Fibroblast of lung (primary cell): ENCODE measurements at places on chromosomes 11 and 22.

DNA sequence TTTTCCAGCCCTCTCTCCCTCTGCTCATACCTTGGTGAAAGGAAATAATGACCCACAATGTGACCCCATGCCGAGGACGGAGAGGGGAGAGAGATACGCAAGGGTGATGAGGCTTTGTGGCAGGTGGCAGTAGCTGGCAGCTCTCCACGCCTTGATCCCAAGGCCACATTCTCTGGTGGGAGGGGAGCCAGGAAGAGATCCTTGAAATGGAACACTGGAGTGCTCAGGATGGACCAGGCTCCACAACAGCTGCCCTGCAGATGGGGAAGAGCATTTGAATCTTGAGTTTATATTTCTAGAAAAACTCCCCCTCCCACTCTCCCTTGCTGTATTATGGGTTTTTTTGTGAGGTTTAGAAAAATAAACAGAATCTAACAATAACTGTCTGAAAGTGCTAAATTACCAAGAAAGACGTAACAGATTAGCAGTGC, 61.6 kb upstream of the CDON start:
- DNase-seq, result no peak

GRCh38 chr11:17807034-17807433, 72.5 kb downstream of the KCNC1 start:
- DNase-seq, result no peak

GRCh38 chr11:8252388-8252787, 11.3 kb downstream of the LMO1 start:
- no peak for DNase-seq

DNA sequence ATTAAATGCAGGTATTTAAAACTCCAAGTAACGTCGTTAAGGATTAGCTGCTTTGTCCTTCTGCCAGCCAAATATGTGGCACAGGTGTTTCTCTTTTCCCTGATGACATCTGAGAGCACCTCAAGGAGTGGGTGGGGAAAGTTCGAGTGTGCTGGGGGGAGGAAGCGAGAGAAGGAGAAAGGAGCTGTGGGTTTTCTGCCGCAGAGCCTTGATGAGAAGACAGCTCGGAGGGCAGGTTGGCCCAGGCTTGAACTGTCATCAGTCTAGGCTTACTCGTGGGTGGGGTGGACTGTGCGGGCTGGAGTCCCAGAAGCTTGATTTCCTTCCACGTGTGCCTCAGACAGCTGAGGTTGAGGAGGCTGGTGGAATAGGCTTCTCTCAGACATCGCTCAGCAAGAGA, 15.2 kb upstream of the SORL1-AS1 start:
- DNase-seq, result peak; percentile 30

- DNase-seq, result no peak
Observed at GRCh38 chr11:14611939-14612338, 31.7 kb upstream of the PDE3B start.

GRCh38 chr11:8310743-8311298, 47.1 kb upstream of the LMO1 start:
- DNase-seq, result no peak

DNA sequence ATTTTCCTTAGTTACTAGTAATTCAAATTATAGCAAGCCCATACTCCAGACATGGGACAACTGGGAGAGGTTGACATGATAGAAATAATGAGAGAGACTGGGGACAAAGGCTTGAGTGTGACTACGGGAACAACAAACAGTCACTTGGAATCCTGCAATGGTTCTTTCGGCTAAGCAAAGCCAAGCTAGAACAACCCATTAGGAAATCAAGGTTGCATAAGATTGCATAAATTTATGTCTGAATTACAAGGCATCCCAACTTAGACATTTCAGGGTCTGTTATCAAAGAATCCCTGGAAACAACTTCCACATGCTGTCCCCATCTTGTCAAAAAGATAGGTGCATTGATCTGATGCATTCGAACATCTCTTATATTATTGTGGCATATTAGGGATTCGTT, 10.2 kb upstream of the NRGN start:
- no peak for DNase-seq

DNA sequence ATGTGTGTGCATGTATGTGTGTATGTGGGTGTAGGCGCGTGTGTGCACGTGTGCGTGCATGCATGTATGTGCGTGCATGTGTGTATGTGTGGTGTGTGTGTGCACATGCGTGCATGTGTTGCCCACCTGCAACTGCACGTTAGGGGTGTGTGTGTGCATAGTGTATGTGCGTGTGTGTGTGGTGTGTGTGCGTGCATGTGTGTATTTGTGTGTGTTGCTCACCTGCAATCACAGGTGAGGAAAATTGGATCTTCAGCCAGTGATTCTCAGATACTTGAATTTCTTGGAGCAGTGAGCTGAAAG, 54.3 kb downstream of the ST14 start:
- no peak for DNase-seq

GRCh38 chr11:125020342-125020741, 42.8 kb upstream of the SLC37A2 start:
- no peak for DNase-seq

- no peak for DNase-seq
Observed at GRCh38 chr11:1048375-1049070, 12.0 kb upstream of the MUC6 start.

DNA sequence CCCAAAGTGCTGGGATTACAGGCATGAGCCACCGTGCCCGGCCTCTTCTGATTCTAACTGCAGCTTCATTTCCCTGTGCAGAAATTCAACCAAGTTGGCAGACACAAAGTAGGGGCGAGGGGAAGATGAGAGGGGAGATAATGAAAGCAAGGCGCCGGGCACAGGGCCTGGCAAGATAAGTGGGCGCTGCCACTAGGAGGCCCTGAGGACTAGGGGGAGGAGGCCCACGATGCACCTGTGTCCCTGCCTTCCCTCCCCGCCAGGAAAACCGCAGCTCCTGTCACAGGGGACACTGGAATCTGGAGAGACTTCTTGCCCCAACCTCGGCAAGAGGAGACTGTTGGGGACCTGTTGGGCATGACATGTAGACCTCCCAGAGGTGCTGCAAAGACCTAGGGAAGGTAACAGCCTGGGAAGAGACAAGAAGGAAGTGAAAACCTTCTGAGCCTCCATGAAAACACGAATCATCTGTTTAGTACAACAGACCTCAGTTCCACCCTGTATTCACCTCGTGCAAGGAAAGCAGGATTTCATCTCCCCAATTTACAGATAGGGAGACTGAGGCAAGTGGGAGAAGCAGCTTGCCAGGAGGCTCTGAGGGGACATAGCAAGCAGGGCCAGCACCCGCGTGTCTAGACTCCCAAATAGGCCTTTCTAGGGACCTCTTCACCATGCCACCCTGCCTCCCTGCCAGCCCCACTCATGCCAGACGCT, 3.1 kb upstream of the LGALS1 start:
- no peak for DNase-seq

- DNase-seq, result no peak
Observed at GRCh38 chr11:2711161-2711560, 11.4 kb upstream of the KCNQ1OT1 start.

- DNase-seq, result no peak
Observed at GRCh38 chr11:44301564-44302271, 8.2 kb downstream of the ALX4 start.

DNA sequence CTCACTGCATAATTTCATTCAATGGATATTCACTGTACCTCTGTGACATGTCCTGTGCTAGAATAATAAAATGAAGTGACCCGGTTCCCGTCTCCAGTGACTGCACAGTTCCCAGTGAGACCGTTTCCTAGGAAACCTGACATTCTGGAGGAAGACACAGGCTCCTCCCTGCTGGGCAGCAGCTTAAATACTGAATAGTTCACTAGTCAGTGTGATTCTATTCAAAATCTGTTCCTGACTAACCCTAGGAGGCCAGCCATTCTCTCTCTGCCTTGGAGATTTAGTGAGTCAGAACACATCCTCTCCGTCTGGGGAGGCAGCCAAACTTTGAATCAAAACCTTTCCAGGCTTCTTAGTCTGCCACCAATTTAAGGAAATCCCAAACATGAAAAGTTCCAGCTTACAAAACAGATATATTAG, 11.3 kb downstream of the TRIM66 start:
- peak; percentile 95 for DNase-seq

GRCh38 chr11:72358466-72359405, 75.6 kb downstream of the CLPB start:
- DNase-seq, result no peak

DNA sequence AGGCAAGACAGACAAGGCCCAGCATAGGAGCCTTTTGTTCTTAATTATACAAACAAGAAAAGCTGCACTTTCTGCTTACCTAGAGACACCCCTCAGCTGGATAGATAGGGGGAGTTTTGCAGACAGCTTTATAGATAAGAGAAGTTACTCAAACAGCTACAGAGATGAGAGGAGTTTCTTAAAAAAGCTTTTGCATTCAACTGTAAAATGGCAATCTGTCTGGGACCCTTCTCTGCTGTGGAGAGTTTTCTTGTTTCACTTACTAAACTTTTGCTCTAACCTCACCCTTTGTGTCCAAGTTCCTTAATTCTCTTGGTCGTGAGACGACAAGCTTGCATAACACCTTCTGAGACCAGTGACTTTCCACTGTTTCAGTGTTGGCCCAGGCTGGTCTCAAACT, 103.8 kb upstream of the CHORDC1 start:
- no peak for DNase-seq

DNA sequence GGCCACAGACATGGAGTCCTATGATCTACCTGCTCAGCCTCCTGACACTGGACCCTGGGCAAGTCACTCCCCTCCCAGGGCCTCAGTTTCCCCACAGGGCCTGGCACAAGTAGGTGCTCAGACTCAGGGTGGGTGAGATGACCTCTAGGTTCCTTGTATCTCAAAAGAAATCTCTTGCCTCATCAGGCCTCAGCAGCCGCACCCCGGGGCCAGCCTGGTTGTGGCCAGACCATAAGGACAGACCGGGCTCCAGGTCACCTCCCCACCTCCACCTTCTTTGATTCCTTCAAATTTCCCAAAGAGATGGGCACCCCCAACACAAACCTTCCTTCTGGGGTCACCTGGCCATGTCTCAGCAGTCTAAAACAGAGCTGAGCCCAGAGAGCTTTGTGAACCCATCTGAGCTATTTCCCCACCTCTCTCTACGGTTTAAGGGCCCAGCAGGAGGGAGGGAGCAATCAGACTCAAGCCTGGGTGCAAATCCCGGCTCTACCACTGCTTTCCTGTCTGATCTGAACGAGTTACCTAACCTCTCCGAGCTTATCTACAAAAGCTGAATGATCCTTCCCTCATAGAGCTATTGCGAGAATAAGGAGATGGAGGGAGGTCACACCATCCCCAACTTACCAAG, 2.5 kb upstream of the APOL4 start:
- no peak for DNase-seq

GRCh38 chr11:72309074-72309598, 65.2 kb upstream of the PHOX2A start:
- DNase-seq, result no peak

DNA sequence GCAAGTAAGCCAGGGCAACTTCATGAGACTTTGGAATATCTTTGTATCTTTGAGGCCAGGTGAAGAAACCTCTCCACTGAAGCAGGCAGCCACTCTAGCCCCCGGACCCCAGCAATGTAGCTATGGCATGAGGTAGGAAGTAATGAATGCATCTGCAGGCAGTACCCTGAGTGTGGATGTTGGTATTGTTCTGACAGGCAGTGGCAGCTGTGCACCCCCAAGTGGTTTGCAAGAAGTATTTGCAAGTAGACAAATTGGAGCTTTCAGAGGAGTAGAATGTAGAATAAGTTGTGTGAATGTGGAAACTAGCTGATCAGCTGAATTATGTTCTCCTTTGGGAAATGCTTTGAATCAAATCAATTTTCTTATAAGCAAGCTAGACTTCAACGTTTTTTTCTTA, 194.4 kb upstream of the PGR start:
- DNase-seq, result no peak

- no peak for DNase-seq
Observed at GRCh38 chr22:28394513-28395110, 285.0 kb downstream of the TTC28 start.

GRCh38 chr22:43917521-43917920, 6.1 kb upstream of the PNPLA3 start:
- no peak for DNase-seq

GRCh38 chr11:46207270-46207669, 70.2 kb upstream of the CREB3L1 start:
- DNase-seq, result no peak

GRCh38 chr11:97965849-97966646, 1054.7 kb upstream of the CNTN5 start:
- DNase-seq, result peak; percentile 97

DNA sequence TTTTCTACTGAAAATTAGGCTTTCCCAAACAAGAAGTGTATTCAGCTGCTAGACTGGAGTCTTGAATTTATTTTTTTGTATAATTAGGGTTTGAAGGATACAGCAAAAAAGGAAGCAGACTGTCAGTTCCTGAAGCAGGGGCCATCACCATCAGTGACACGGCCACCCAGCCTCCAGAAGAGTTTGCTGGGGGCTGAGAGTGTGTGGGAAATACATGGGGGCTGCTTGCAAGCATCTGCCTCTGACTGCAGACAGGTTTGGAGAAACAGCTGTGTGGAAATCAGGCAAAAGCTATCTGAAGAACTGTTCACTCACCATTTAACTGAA, 23.0 kb downstream of the FZD4 start:
- no peak for DNase-seq
